Stimulated activated CD4-positive, alpha-beta T cell treated with anti-CD3 and anti-CD28 coated beads, TNF-alpha, amount 100 ng/mL, for 1 hour (primary cell): ENCODE measurements at places on chromosomes 3 and 15.

DNA sequence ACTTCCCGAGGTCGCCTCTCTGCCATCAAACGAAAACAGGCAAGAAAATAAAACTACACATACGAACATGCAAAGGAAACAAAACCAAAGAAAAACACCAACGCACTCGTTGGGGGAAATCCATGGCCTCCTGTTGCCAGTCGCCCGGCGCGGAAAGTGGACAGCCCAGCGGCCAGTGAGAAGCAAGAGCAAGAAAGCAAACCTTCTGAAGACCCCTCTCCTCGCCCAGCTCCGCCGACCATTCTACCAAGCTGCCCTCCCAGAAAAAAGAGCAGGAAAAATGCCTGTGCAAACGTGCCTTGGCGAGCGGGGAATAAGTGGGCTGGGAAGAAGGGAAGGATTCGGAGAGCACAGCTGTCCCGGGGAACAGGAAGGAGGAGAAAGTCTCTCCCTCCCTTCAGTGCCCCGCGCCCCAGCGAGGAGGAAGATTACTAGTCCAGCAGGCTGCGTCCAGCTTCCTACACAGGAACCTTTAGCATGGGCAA, 802 bp upstream of the NECTIN3 start:
- no peak for DNase-seq

- no peak for DNase-seq
These were observed 162.5 kb upstream of the BHLHE40 start for GRCh38 chr3:4816718-4817117.

GRCh38 chr3:133445108-133445507, 45.3 kb downstream of the BFSP2 start:
- DNase-seq: no peak

GRCh38 chr3:158753854-158754253, 21.6 kb upstream of the RARRES1 start:
- DNase-seq: no peak

DNA sequence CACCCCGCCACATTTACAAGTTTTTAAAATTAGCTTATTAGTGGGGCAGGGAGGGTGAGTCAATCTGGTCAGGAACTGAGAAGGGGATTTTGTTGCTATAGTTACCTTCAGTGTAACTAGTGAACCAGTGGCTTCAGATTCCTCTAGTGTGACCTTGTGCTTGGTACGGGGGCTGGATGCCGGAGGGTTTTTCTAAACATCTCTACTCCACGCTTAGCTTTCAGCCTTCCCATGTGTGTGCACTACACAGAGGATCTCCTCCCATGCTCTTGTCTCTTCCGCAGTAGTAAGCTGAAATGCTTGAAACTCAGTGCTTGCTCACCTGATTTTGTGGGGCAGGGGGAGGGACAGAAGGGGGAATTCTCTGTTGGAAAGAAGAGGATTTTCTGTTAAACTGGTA, 67.9 kb upstream of the AKAP13 start:
- DNase-seq: no peak

GRCh38 chr15:48834756-48835155, 23.9 kb upstream of the CEP152 start:
- DNase-seq: no peak

DNA sequence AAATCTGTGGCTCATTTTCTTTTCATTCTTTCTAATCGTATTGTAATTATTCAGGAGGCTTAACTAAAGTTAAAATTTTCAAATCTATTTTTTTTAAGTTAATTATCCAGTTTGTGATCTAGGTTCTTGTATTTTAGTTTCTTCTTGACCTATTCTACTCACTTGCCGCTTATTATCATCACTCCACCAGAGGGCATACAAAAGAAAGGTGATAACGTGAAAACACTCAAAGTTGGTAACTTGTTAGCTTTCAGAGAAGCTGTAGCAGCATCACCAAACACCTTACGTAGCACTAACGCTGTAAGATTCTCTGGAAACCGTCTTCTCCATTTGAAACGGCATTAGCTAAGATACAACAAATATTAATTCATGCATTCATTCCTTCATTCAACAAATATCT, 4.8 kb downstream of the GNB4 start:
- DNase-seq: no peak

- peak; percentile 2 for DNase-seq
These were observed 1.3 kb downstream of the PIK3CA start for GRCh38 chr3:179149406-179149867.

- no peak for DNase-seq
These were observed 192.6 kb downstream of the PDZRN3 start for GRCh38 chr3:73432023-73432705.

- DNase-seq: no peak
These were observed 42.5 kb downstream of the MYLK start for GRCh38 chr3:123841476-123842238.

DNA sequence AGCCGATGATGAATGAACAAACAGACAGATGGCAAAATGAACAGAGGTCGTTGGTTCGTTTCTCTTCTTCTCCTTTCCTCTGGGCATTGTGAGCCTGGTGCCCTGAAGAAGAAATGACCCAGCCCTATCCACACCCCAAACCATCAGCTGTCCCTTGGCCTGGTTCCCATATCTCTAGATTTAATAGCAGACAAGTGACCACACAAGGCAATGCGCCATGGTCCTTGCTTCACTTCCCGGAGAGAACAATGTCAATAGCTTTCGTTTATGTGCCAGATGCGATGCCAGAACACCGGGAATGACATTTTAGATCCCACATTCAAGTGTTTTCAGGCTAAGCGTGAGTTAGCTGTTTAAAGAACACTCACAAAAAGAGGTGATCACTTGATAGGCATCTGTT, 17.7 kb downstream of the POC1A start:
- DNase-seq: no peak

GRCh38 chr3:135214400-135214799, 419.3 kb downstream of the EPHB1 start:
- no peak for DNase-seq

GRCh38 chr3:108826309-108827187, 4.0 kb downstream of the TRAT1 start:
- DNase-seq: no peak

GRCh38 chr15:40238532-40239403, at the start of gene PAK6:
Gene PAK6, plus strand, starts transcription at chr15:40239063. Its CDS starts 25,723 bp downstream, at chr15:40264786.
- DNase-seq: peak; percentile 24

DNA sequence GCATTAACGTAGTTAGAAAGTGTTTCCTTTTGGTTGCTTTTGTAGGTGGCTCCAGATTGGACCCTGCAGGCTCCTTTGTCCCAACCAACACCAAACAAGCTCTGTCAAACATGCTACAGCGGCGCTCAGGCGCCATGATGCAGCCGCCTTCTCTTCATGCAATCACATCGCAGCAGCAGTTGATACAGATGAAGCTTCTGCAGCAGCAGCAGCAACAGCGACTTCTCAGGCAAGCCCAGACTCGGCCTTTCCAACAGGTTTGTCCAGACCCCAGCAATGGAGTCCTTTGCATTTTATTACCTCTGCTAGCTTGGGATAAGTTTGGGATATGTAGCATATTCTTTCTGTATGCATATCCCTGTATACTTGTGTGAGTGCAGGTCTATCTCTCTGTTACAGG, 10.1 kb upstream of the P2RY12 start:
- no peak for DNase-seq
